Midbrain (tissue), 1 donor: ENCODE measurements at places on chromosomes 13 and 19.

DNA sequence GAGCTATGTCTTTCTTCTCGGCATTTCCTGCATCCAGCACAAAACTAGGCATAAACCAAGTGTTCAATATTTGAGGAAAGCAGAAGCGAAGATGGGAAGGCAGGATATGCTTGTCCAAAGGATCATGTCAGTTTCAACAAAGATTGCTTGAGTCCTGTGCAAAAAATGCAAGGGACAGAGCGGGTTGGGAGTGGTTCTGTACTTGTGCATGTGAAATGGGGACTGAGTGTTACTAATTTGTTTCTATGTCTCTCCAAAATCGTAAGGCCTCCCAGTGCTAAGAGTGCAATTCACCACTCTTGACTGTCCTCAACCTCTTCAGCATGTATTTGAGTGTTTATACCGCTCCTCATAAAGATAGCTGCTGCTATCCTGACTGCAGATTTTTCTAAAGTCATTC, 166.2 kb downstream of the DLEU7 start:
- DNase-seq: no peak

GRCh38 chr13:36453516-36453915, 21.2 kb downstream of the CCNA1 start:
- DNase-seq: no peak

DNA sequence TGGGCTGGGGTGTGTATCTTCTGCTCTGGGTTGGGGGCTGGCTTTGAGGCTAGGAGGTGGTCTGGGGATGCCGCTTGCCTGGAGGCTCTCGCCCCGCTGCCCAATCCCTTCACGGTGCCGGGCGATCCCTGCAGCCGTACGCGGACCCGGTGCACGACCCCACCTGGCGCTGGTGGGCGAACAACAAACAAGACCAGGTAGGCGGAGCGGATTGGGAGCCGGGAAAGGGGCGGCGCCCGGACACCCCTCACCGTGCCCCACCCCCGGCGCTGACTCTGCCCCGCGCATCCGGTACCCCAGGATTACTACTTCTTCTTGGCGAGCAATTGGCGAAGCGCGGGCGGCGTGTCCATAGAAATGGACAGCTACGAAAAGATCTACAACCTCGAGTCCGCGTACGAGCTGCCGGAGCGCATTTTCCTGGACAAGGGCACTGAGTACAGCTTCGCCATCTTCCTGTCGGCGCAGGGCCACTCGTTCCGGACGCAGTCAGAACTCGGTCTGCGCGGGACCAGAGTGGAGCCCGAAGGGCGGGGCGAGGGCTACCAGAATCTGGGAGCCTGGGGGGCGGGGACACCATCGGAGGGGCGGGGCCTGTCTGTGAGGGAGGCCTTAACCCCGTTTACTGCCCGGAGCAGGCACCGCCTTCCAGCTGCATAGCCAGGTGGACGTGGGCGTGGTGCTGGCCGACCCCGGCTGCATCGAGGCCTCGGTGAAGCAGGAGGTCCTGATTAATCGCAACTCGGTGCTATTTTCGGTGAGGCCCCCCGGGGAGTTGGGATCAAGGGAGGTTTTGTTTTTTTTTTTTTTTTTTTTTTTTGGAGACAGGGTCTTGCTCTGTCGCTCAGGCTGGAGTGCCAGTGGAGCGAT, 12.1 kb upstream of the PSMD8 start:
- no peak for DNase-seq

DNA sequence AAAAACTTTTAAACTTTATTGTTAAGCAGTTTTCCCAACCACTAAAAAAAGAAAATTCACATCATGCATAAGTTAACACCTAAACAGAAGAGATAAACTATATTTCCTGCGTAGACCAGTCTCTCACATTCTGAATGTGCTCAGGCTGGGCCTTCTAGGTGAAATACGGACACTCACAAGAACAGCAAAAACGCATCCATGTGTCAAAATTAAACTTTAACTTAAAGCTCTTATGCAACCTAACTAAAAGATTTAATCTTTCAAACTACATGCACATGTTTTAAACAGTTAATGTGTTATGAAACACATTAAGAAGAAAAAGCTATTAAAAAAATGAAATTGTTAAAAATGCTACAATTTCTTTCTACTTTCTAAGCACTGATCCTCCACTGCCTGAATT, 2.6 kb downstream of the SAFB2 start:
- no peak for DNase-seq

- no peak for DNase-seq
These were observed 1130.2 kb upstream of the MIR17HG start for GRCh38 chr13:90217275-90217674.

DNA sequence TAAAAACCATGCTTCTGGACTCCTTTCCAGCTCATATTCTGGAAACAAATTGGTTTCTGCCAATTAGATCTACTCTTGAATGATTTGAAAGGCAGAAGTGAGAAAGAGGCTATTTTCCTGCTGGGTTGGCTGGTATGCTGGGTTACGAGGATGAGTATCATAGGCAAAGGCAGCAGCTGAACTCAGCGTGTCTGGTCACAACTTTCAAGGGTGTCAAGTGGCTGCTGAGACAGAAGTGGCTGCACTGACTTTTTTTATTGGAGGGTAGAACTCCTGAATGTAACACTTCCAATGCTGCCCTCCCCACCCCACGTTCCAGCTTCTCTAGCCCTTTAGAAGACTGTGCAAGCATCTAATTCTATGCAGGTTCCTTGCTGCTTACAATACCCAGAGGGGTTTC, 8.3 kb upstream of the DZIP1 start:
- no peak for DNase-seq

DNA sequence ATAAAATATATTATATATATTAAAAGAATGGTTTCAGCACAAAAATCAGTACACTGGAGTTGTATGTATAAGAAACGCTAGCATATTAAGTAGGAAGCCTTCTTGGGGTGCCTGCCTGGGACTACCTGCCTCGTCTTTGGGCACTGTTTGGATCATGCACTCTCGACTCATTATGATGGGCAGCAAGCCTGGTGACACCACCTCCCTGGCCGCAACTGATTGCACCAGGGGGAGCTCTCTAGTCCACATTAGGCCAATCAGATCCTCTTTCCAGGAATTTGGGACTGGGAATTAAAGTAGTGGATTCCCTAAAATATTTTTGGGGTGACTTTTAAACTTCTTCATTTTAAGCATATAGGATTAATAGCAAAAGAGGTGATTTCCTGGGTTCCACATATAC, 56.0 kb upstream of the RGCC start:
- DNase-seq: no peak

GRCh38 chr19:4473011-4473762, 1.1 kb downstream of the HDGFL2 start:
- no peak for DNase-seq

DNA sequence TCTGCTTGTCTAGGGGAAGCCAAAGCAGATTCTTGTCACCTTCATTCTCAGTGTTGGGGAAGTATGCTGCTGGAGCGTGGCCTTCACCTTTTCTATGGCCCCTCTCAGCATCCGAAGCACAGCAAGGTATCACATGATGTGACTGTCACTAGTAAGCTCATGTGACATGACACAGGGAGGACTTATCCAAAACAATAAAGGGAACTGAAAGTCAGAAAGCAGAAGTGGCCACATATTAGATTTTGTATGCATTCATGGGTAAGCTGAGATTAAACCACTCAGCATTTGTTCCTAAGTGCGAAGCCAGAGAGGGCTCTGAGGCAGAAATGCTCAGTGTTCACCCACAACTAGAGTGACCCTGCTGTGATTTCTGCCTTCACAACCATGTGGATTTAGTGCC, 72.8 kb upstream of the PCDH8 start:
- no peak for DNase-seq

GRCh38 chr13:44904967-44905366, 84.3 kb downstream of the NUFIP1 start:
- DNase-seq: peak; percentile 6

DNA sequence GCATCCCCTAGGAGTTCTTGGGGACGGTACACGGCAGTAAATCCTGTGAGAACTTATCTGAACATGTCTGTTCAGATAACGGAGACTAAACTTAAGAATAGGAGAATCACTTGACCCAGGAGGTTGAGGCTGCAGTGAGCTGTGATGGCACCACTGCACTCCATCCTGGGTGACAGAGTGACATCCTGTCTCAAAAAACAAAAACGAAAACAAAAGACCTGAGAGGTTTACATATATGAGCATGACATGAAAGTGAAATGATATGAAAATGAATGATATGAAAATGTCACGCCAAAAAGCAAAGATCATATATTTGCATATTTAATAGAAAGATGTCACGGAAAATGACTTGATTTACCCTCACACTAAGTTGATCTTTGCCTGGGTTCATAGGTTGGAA, 5.8 kb downstream of the ZNF175 start:
- DNase-seq: no peak

DNA sequence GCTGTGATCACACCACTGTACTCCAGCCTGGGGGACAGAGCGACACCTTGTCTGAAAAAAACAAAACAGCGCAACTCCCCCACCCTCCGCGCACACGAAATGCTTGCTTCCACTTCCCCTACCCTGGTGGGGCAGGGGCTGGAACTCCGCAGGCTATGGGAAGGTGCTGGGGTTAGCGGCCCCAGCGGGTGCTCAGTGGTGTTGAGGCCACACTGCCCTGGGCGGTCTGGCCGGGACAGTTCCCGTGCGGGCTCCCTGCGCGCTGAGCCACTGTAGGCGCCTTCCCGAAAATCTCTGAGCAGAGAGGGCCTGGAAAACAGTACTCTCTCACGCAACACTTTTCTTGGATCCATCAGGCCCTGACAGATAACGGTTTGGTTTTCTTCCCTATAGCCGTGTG, 1.1 kb upstream of the WTIP start:
- no peak for DNase-seq

GRCh38 chr13:97185751-97186150, 36.4 kb upstream of the MBNL2 start:
- DNase-seq: no peak

DNA sequence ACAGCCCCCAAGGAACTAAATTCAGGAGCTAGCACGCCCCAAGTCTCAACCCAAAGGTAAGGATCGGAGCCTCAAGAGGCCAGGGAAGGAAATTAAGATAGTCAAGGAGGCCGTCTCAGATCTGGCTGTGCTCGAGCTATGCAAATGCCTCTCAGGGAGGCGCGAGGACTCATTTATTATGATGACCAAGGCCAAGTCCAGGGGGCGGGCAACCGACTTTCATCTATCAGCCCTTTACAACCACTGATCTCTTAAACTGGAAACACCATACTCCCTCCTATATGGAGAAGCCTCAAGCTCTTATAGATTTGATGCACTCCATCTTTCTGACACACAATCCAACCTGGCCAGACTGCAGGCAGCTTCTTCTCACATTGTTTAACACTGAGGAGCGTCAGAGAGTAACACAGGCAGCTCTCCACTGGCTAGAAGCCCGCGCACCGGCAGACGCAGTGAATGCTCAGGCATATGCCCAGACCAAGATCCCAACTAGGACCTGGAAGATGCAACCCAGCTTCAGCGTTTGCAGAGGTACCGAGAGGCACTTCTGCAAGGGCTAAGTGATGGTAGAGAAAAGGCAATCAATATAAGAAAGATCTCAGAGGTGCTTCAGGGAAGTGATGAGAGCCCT, 9.6 kb upstream of the SLC15A1 start:
- no peak for DNase-seq

- no peak for DNase-seq
These were observed 22.8 kb upstream of the LRP3 start for GRCh38 chr19:33171222-33171795.

DNA sequence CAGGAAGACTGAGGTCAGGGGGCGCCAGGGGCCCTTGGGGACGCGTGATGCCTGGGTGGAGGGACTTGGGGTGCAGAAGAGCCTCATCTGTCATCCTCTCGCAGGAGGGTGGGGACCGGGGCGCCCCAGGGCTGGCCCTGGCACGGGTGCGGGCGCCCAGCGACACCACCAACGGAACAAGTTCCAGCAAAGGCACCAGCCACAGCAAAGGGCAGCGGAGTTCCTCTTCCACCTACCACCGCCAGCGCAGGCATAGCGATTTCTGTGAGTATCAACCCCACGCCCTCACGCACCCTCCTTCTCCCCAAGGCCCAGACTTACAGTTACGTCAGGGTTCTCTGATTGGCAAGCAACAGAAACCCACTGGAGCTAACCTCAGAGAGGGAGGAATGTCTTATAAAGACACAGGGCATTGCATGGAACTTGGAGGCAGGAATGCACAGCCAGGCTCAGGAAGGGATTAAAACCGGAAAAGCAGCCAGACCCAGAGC, 29.4 kb downstream of the MARK4 start:
- no peak for DNase-seq

DNA sequence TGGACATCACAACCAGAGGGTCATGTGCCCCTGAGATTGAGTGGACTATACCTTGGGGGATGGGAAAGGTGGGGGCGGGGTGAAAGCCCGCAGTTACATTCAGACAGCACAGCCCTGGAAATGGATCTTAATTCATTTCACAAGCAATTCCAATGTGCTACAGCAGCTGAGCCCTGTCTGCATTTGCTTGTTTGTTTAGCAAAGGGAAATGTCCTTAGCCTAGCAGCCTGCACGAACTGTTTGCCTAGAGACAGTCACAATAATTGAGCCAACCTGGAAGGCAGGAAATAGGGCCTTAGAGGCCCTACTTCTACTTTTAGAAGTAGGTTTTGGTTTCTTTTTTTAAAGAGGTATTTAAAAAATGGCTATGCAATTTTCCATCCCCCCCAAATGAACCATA, 177.3 kb upstream of the KL start:
- peak; percentile 14 for DNase-seq

GRCh38 chr13:26668357-26669146, 92.0 kb downstream of the GPR12 start:
- no peak for DNase-seq
